Esophagus muscularis mucosa (tissue), 4 donors: ENCODE measurements at places on chromosomes 4 and X.

- no peaks in the 10 kb centered on the region for H3K4me1 ChIP-seq
- no peak overlapping the region for H3K4me3 ChIP-seq
- H3K27me3 ChIP-seq: no peaks in the 10 kb centered on the region
- H3K27ac ChIP-seq: no peak overlapping the region
Observed at GRCh38 chrX:6095469-6095868, 133.2 kb downstream of the NLGN4X start.

- H3K36me3 ChIP-seq: no peaks in the 10 kb centered on the region
- no peaks in the 10 kb centered on the region for H3K27me3 ChIP-seq
- no peak overlapping the region for H3K4me3 ChIP-seq
- H3K4me1 ChIP-seq: no peaks in the 10 kb centered on the region
- no peak overlapping the region for H3K27ac ChIP-seq
Observed at GRCh38 chr4:108148316-108148715, 20.4 kb downstream of the LEF1 start.

GRCh38 chr4:180923486-180923885 lies 1319.7 kb upstream of the TENM3 start:
- H3K27ac ChIP-seq: no peak overlapping the region
- no peak overlapping the region for H3K4me3 ChIP-seq
- no peaks in the 10 kb centered on the region for H3K36me3 ChIP-seq
- no peaks in the 10 kb centered on the region for H3K27me3 ChIP-seq
- H3K4me1 ChIP-seq: no peaks in the 10 kb centered on the region

DNA sequence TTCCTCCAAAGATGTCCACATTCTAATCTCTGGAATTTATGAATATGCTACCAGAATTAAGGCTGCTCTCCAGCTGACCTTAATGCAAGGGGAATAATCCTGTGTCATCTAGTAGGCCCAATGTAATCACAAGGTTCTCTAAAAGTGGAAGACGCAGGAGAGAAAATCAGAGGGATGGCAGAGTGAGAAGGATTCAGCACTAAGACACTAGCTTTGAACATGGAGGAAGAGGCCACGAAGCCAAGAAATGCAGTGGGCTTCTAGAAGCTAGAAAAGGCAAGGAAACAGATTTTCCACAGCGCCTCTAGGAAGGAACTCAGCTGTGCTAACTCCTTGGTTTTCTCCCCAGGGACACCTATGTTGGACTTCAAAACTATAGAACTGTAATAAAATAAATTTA lies 240.7 kb upstream of the TRAM1L1 start:
- no peaks in the 10 kb centered on the region for H3K36me3 ChIP-seq
- H3K4me3 ChIP-seq: no peak overlapping the region
- no peaks in the 10 kb centered on the region for H3K27me3 ChIP-seq

- no peak overlapping the region for H3K27ac ChIP-seq
- no peak for DNase-seq
- H3K4me3 ChIP-seq: no peak overlapping the region
- H3K36me3 ChIP-seq: no peaks in the 10 kb centered on the region
- no peaks in the 10 kb centered on the region for H3K27me3 ChIP-seq
Observed at GRCh38 chrX:9676738-9677097, 88.9 kb downstream of the GPR143 start.
